ENCODE measurements at places on chromosomes 1 and 21.

DNA sequence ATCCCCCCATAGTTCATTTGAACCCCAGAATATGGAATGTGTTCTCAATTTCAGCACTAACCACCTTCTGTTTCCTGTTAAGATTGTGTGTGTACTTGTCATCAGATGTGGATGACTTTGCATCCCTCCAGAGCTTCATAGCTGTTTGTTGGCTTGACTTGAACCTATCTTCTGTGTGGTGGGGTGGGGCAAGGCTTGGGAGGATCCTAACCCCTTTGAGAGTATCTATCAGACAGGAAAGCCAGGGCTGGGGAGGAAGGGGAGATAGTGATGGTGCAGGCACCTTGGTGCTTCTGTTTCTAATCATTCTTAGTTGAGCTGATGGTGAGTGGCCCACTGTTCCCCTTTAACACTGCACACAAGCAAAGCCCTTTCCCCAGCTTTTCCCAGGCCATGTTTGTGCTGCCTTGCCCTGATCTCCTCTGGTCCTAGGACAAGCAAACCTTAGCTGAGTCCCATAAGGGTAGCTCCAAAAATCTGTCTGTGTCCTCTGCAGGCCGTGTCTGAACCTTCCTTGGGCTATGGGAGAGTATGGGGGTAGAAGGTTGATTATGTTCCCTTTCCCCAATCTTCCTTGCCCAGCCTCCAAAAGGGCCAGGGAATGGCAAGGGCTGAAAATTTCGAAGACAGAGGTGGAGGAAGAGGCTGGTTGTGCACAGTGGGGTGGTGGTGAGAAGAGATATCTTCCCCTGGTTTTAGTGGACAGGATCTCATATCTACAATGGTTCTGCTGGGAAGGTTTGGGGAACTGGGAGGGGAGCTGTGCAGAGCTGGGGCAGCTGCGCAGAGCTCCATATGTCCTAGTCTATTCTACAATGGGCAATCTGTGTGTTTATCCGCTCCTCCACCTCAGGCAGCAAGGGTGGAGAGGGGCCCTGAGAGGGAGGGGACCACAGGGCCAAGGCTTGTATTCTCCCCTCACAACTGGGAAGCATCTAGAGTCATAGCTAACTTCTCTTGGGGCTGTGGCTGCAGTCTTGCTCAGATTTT is 1.4 kb downstream of the NHLH1 start:
- DNase-seq: no peak

DNA sequence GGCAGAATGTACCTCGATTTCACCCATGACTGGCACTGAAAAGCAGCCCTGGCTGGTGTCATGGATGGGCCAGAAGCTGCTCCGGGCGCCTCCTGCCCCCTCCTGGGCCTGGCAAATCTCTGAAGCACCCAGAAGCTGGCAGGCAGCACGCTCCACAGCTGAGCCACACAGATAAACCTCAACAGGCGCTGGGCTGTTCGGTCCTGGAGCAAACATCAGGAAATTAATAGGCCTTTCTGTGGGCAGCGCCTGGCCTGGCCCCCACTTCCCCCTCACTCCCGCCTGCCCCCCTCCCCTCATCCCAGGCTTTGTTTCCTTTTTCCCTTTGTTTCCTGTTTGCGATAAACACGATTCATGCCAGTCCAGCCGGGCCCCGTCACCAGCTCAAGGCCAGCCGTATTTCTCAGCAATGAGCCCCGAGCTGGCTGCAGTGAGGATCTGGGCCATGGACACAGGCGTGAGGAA is 20.1 kb upstream of the DISP3 start:
- DNase-seq: no peak

DNA sequence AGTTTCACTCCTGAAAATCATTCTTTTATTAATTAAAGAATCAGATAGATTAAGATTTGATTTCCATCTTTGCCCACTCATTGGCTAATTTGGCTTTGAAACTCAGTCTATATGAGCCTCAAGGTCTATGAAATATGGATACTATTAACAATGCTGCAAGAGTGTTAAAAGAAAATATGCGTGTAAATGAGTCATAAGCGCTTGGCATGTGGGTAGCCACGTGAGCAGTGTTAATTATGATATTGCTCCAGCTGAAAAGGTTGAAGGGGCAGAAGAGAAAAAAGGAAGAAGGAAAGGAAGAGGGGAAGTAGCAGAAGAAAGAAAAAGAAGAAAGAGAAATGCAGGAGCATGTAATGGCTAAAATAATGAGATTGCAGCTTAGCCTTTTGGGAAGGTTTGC is 151.4 kb downstream of the CHRM3 start:
- no peak for DNase-seq

DNA sequence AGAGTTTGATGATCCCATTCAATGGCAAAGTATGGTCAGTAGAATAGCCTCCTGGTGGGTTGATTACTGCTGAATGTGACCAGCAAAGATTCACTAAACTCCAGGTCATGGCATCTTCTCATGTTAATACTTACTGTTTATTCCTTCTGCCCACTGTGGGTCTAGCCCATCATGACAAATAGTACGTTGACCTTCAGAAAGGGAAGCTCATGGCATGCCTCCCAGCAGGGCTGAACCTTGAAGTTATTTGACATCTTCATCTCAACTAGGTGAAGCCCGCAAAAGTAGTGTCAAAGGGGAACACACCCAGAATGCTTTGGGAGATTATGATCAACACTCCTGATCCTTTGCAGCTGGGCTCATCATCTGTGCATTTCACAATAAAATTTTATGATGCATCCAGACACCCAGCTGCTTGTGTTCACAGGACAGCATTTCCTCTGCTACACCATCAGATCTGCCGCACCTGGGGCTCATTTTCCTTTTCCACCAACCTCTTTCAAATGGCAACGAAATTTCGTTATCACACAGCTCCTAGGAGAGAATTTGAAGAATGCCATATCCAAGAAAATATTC is 49.6 kb downstream of the HLX start:
- no peak for DNase-seq

GRCh38 chr21:14706712-14707510 is 160.8 kb upstream of the SAMSN1 start:
- DNase-seq: no peak

- DNase-seq: no peak
These were observed 3.4 kb downstream of the CACHD1 start for GRCh38 chr1:64473367-64473766.

DNA sequence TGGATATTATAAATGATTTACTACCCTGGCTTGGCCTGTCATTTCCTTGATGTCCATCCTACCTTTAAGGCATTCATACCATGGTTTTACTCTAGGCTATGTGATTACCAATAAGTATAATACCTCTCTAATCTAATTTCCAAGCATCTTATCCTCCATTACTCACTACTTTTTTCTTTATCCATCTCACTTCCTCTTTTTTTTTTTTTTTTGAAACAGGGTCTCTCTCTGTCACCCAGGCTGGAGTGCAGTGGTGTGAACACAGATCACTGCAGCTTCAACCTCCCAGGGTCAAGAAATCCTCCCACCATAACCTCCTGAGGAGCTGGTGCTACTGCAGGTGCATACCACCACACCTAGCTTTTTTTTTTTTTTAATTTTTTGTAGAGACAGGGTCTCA is 39.9 kb downstream of the INKA2 start:
- no peak for DNase-seq

- peak; percentile 5 for DNase-seq
These were observed 585 bp downstream of the NEGR1 start for GRCh38 chr1:72281637-72282270.

DNA sequence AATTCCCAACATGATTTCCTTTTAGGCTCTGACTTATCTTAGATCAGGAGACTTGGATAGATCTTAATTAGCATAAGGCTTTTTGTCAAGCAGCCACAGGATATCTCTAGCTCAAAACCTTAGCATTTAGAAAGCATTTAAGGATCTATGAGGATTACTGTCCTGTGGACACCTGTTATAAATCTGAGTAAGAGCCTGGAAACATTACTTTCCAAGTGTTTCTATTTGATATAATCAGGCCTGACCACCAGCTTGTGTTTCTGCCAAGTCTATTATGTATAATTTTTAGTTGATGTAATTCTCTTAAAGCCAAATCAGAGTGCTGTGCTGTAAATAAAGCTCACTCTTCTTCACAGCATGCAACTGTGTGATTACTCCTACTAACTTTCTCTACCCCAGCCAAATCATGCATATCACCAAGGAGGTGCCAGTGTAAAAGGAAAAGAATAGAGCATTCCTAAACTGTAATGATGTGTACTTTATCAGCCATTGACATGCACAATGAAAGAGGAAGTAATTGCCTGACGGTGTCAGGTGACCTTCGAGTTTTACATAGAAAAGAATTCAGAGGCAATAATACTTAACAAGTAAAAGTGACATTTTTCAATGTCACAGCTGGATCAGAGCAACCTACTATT is 309.9 kb upstream of the PRMT6 start:
- DNase-seq: no peak

DNA sequence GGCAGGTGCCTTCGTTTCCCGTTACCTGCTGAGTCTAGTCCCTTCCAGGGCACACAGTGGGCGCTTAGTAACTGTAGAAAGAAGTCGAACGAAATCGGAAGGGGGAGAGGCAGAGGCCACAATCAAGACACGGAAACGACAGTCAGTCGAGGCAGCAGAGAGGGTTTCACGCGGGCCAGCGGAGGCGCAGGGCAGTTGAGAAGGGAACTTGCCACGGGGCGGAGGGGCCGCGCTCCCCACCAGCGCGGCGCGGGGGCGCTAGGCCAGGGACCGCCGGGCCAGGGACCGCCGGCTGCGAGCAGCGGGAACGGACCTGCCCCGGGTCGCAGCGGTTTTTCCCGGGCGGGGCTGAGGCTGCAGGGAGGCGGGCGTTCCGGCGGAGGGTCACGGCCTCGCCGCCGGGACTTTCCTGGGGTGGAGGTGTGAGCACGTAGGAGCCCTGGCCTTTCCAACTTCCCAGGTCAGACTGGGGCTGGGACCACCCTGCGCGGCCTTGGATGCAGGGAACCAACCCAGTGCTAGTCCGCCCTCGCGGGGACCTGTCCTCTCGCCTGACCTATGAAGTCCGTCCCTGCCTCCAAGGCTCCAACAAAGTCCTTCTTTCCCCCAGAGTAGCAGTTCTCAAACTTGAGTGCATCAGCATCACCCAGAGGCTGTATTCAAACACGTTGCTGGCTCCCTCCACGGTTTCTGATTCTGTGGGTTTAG is 150.1 kb upstream of the FGGY start:
- DNase-seq: peak; percentile 73

- DNase-seq: no peak
These were observed 100.0 kb upstream of the CLDN14 start for GRCh38 chr21:36579898-36580297.

DNA sequence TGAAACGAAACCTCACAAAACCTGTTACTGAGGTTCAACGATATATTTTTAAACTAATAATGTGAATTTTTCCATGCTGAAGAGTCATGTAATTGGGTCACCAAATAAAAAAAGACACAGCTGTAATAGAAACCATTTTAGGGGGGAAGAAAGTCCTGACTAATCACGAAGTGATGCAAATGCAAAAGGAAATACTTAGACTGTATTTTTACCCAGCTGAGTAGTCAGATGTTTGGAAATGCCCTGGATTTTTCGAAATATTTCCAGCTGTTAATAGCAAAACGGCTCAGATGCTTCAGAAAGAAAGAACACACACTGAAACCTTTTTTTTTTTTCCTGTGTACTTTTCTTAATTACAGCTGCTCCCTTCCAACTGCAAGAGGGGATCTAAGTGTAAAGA is 210.3 kb downstream of the SETD4 start:
- peak; percentile 71 for DNase-seq

GRCh38 chr1:62513013-62513412 is 76.2 kb downstream of the USP1 start:
- no peak for DNase-seq

DNA sequence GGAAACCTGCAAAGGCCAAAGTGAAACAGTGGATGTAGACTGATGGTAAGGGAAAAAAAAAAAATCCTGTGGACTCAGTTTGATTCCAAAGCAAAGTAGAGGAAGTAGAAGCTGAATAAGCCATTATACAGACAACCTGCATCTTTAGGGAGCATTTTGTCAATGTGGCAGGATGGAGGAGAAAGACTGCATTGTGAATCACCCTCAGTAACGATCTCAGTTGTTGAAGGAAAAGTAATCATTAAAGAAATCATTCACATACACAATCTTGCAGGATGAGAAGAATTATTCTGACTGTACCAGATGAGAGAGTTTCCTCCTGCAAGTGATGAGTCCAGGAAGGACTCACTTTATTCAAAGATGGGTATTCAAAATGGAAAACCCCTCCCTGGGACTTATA is 45.1 kb upstream of the TRIM67 start:
- no peak for DNase-seq

DNA sequence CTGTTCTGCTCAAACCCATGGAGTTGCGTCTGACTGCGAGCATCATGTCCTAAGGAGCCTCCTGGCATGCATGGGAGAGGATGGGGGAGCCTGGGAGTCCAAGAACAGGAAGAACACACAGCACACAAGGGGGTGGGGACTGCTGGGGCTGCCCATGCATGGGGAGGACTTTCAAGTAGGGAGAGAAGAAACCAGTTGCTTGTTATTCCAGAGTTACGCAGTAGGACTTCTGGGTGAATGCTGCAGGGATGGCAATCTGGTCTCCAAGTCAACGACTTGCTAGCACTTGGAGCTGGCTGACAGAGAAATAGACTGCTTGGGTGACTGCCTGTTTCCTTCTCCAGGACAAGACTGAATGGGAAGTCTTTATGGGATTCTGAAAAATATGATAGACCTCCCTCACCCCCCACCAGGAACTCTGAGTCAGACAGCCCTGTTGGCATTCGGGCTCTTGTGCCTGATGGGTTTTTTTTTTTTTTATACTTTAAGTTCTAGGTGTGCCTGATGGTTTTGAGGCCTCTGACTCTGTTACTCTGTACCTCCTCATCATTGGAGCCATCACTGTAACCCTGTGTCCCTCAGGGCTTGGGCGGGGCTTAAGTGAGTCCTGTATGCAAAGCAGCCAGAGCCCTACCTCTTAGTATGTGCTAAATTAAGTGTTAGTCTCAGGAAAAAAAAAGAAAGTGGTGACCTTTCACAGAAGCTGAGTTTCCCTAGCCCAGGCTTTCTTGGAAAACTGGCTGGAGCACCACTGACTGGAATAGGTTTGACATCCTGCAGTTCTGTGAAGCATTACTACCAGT is 30.3 kb downstream of the MAP3K21 start:
- DNase-seq: no peak

GRCh38 chr1:160810486-160810885 is 14.5 kb downstream of the LY9 start:
- DNase-seq: no peak

DNA sequence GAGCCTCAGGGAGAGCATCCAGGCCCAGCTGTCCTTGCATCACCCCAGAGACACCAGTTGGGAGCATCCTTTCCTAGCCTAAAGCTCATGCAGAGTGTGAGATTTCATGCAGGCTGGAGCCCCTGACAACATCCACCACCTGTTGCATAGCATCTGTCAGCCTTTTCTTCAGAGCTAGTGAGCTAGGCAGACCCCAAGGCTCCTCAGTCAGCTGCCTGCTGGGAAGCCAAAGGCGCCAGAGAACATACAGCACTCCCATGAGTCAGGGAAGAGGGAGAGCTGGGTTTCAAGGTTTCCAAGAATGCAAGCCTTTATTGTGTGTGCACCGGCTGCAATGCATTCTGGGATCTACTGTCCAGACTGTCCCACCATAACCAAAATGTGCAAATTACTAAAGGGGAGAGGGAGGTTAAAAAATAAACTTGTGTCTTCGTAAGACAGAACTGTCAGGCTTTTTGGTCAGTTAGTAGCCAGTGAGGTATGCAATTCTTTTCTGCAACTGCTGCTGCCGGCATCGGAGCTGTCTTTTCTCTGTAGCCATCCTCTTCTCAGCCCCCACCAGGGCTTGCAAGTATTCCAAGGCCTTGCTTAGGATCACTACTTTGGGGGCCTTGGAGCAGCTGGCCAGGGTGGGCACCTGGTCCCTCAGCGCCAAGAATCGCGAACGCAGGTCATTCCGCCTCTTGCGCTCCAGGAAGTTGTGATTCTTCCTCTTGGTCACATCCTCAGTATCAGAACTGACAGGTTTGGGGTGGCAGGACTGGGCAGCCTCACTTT is 4.6 kb downstream of the MYCL start:
- DNase-seq: peak; percentile 80

Data from choroid plexus epithelial cell (primary cell).